ENCODE measurements at places on chromosomes 12 and 14.

DNA sequence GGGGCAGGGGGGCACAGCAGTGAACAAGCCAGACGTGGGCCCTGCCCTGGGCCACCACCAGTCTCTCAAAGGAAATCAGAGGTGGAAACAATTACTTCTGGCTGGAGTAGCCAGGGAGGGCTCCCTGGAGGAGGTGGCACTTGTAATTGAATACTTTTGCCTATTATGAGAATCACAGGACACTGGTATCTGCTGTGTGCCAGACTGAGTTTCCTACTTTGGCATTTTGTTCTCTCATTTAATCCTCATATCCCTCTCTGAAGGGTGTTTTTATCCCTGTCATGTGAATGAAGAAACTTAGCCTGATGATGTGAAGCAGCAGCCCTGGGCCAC, 7.2 kb downstream of the FAM222A start:
- DNase-seq = no peak

GRCh38 chr12:122979001-122979907, 1.2 kb upstream of the ARL6IP4 start:
- no peak for DNase-seq

DNA sequence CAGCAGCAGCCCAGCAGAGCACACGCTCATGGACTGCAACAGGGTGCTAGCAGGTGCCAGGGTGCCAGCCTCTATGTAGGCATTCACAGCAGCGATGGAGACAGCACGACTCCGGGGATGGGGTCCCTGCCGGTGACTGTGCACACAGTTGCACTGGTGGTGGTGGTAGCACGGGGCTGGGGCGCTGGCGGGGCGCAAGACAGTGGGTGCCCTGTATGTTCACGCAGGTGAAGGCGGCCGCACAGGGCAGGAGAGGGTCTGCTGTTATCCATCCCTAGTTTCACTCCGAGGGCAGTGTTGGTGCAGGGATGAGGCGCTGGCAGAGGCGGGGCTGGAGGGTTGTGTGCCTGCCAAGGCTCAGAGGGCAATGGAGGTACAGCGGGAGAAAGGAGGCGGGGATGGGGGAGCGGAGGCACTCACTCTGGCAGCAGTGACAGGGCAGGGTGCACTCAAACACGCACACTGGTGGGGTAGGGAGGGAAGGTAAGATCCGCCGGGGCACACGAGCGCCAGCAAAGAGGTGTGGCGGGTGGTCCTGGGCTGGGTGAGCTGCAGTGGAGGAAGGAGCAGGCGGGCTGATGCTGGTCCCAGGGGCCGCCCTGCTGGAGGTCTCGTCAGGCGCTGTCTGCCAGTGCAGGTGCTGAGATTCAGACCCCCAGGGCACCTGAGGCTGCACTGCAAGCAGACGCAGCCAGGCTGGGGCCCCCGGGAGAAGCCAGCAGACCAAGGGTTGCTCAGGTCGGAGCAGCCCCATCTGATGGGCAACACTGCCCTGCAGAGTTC, 76.7 kb downstream of the GALC start:
- DNase-seq = no peak

- no peak for DNase-seq
Observed at GRCh38 chr12:106227641-106228319, 20.0 kb downstream of the CKAP4 start.

- no peak for DNase-seq
Observed at GRCh38 chr12:120438495-120439198, 734 bp downstream of the COX6A1 start.

All from right lung (tissue), 10 donors.